Thoracic aorta (tissue), 2 donors: ENCODE measurements at places on chromosomes 3 and 15. TPM values are rescaled to one million over a fixed set of nuclear protein-coding genes. Genes with fewer than 3 reads are reported as not detected.

The DLL4 gene
- 6.2 TPM for total RNA-seq

The C2CD4A gene
- not detected for total RNA-seq

The MEX3B gene
- total RNA-seq = 5.6 TPM

The VIPR1 gene
- total RNA-seq = 31.0 TPM

The HGD gene
- total RNA-seq = not detected

The KLHL24 gene
- 91.7 TPM for total RNA-seq

The USP4 gene
- 41.2 TPM for total RNA-seq

The NTRK3 gene
- total RNA-seq = 84.9 TPM

The TUSC7 gene
- total RNA-seq = not detected

The USP50 gene
- not detected for total RNA-seq

The RAB8B gene
- total RNA-seq = 64.1 TPM

GRCh38 chr15:32029409-32029861 lies 880 bp upstream of the CHRNA7 start:
- DNase-seq = no peak

DNA sequence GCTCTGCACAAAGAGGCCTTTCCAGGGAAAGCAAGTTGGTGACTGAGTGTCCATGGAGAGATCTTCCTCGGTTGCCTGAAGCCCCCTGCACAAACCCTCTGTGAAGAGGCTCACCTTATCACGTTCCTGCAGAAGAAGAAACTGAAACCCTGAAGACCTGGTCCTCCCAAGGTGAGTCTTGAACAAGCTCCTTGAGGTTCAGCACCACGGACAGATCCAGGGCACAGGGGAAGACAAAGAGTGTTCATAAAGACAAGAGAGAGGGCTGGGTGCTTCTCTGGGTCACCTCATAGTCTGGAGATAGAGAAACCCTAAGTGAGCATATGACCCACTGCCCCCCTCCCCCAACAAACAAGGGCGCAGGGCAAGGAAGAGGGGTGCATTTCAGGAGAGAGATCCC lies 21.7 kb upstream of the TBC1D21 start:
- DNase-seq = no peak

- DNase-seq = no peak
Measured at GRCh38 chr15:33865416-33865815, 102.9 kb upstream of the CHRM5 start.

GRCh38 chr3:128698211-128699047 lies 27.6 kb upstream of the RAB7A start:
- DNase-seq = no peak

- DNase-seq = no peak
Measured at GRCh38 chr3:187150599-187150998, 11.3 kb upstream of the RPL39L start.

DNA sequence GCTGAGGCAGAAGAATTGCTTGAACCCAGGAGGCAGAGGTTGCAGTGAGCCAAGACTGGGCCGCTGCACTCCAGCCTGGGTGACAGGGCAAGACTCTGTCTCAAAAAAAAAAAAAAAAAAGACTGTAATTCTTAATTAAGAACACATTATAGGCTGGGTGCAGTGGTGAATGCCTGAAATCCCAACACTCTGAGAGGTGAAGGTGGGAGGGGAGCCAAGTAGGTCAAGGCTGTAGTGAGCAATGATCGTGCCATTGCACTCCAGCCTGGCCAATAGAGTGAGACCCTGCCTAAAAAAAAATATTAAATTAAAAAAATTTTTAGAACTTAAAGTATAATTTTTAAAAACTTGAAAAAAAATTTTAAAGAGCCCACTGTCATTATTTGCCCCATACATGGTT lies 13.4 kb upstream of the ARPIN start:
- no peak for DNase-seq

DNA sequence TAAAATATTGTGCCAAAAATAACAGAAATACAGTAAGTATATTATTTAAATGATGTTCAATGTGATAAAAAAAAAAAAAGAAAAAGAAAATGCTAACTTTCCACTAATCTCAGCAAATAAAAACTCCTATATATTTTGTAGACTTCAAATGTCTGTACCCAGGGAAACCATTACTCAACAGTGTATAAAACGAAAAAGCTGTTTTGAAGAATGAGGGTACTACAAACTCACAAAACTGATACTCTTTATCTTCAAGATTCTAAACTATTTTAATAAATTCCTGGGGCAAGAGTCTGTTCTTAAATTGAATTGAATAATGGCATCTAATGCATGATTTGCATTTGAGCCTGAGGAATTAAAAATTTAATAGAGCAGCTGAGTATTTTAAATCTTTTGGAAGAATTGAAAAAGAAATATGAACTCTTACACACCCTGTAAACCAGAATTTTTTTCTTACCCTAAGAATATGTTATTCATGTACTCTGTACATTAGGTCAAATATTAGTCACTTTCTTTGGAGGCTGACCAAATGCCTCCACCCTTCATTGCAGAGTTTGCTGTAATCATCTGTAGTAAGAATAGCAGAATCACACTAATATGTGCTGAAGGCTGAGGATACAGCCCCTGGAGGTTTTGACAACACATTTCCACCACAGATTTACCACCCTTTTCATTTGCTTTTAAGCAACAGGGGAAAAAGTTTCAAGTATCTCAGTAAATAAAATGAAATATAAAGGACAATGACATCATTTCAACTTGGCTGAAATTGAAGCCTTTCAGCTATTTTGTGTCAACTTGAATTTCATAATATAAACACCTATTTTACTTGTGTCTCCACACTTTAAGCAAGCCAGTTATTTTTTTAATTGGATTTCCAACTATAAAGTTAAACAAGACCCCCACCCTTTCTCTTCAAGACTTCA lies 79.7 kb downstream of the FBN1 start:
- DNase-seq = no peak

GRCh38 chr15:90063770-90064247 lies 38.5 kb downstream of the IDH2 start:
- no peak for DNase-seq

DNA sequence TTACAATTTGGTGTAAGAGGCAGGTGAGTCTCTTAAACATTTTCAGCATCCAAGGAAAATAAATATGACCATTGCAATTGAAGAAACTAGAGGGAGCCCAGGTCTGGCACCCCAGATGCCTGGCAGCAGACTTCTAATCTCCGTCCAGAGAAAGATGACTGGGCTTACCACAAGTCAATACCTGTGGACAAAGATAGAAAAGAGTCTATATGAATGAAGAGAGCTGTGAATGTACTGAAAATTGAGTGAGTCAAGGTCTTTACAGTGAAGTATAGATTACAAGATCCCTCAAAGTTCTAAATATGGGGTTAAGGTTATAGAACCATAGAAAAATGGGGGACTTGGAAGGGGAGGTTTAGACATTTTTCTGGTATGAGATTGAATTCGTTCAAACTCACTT lies 827.4 kb upstream of the NR2F2 start:
- DNase-seq = no peak

- DNase-seq = no peak
Measured at GRCh38 chr15:100103828-100104227, 237.9 kb downstream of the ADAMTS17 start.

DNA sequence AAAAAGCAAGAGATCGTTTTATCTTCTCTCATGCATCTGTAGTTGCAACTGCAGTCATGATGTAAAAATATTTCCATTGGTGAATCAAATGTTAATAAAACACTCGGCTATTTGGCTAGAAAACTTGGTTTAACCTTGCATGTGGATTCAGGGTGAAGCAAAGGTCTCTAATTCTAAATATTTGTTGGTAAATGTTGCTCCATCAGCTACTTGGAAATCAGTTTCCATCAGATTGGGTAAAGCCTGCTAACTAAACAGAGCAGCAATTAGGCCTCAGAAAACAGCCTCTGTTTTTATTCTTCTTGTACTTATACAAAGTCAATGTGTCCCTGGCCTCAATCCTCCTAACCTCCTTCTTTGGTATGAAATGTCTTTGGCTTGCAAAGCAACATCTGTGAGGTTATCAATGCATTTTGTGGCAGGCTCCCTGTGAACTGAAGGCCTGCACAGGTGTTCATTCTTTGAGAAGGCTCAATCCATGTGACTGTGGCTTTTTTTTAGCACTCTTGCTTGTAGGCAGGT lies 312.3 kb downstream of the WDR72 start:
- no peak for DNase-seq

DNA sequence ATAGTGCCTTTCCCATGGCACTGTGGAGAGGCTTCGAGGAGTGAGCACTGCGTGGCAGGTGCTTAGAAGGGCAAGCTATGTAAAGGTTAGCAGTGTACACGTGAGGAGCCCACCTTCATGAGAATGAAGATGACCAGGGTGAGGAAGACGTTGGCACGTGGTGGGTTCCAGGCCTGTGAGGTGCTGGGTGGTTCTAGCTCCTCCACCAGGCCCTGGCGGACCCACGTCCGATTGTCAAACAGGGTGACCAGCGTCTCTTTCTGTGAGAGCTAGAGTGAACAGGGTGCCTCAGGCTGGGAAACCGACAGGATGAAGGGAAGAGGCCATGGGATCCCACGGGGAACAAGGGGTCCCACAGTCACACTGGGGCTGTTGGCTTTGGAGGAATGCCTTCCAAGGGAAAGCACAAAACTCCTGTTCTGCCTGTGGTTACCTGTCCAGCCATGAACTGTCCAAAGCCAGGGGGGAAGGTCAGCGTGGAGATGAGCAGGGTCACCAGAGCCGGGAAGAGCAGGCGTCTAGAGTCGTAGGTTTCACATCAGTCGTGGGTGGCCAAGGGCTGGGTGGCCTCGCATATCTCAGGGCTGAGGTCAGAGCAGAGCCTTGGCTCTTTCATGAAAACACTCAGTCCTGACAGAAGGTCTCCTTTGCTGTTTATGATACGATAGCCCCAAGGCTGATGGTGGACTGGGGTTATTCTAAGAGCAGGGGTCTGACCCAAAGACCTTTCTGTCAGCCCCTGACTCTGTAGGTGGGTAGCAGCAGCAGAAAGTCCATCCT lies 6.0 kb downstream of the CLCN2 start:
- DNase-seq = no peak

- DNase-seq = no peak
Measured at GRCh38 chr3:71489315-71489761, 94.2 kb downstream of the FOXP1 start.

GRCh38 chr3:115652738-115653137 lies 29.4 kb downstream of the GAP43 start:
- no peak for DNase-seq
